Small intestine (tissue), 16 donors: ENCODE measurements at places on chromosomes 7 and 10. TPM values are rescaled to one million over a fixed set of nuclear protein-coding genes. Genes with fewer than 3 reads are reported as not detected.

DNA sequence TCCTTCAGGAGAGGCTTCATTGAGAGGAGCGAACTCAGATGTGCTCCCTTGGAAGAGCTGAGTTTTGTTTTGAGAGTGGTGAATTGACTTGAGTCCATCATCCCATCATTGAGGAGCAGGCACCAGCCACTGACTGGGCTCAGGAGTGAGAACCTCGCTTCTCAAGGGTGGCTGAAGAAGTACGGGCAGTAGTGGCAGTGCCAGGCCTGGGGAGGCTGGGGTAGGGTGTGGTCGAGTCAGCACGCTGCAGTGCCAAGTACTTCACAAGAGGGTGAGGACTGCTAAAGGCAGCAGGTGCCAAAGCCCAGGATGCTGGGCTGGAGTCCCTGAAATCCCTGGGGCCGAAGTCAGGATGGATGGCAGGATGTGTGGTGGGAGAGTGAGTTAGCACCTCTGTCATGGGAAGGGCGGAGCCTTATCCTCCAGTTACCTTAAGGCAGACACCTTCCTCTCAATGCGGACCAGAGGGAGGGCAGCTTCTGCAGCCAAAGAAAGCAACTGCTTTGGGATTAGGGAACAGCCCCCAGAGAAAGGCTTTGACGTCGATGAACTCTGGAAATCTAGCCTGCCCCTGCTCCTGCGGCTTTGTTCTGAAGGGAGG lies 210.3 kb downstream of the CAMK1D start:
- no peak for DNase-seq

DNA sequence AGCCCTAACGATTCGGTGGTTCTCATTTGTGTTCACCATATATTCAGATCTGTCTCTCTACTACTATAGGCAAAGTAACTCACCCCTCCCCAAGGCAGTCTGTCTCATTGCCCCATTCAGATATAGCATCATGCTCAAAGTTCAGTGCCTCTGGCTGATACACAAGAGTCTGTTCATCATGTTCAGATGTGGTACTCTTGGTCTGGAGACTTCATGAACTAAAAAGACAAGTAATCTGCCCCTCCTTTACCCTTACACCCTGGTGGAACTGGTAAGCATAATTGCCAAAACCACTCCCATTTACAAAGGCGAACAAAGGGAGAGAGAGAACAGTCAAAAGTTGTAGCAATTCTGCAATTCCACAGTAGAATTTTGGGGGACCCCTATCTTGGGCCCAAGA lies 29.9 kb downstream of the UMAD1 start:
- no peak for DNase-seq

TUBAL3 gene
- 44.3 TPM for polyA plus RNA-seq

DNA sequence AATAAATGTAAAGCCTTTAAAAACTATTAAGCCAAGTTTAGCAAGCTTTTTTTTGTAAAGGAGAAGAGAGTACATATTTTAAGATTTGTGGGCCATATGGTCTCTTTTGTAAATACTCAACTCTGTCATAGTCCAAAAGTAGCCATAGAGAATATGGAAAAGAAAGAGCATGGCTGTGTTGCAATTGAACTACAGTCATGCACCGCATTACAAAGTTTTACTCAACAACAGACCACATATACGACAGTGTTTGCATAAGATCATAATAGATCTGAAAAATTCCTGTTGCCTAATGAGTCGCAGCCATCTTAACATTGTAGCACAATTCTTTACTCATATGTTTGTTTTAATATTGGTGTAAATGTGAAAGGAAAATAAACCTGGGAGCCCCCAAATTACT lies 440.8 kb downstream of the HTR7 start:
- no peak for DNase-seq

- peak; percentile 9 for DNase-seq
Measured at GRCh38 chr10:22779331-22780019, 65.1 kb upstream of the PIP4K2A start.

GRCh38 chr7:53624356-53624755 lies 588.9 kb downstream of the POM121L12 start:
- no peak for DNase-seq

SPDYE6 gene
- polyA plus RNA-seq = not detected

- DNase-seq = no peak
Measured at GRCh38 chr7:2146676-2147472, 85.9 kb downstream of the MAD1L1 start.

DNA sequence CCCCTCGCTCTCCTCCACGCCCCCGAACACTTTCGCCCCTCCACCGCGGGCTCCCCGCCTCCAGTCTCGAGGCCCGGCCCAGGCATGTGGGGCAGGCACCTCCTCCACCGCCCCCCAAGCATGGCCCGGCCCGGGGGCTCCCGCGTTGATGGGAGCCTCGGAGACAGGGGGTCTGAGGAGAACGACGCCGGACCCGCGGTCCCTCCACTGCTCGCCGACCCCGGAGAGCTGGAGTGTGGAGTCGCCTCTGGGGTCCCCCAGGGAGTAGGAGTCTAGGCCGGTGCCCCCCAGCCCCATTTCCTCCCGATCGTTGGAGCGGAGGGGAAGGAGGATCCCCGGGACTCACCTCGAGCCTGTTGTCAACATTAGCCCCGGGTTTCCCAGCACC lies 206 bp downstream of the UPF2 start:
- no peak for DNase-seq

PNLIPRP2 gene
- polyA plus RNA-seq = 53.6 TPM

- no peak for DNase-seq
Measured at GRCh38 chr10:508726-509125, 180.7 kb downstream of the DIP2C start.

DNA sequence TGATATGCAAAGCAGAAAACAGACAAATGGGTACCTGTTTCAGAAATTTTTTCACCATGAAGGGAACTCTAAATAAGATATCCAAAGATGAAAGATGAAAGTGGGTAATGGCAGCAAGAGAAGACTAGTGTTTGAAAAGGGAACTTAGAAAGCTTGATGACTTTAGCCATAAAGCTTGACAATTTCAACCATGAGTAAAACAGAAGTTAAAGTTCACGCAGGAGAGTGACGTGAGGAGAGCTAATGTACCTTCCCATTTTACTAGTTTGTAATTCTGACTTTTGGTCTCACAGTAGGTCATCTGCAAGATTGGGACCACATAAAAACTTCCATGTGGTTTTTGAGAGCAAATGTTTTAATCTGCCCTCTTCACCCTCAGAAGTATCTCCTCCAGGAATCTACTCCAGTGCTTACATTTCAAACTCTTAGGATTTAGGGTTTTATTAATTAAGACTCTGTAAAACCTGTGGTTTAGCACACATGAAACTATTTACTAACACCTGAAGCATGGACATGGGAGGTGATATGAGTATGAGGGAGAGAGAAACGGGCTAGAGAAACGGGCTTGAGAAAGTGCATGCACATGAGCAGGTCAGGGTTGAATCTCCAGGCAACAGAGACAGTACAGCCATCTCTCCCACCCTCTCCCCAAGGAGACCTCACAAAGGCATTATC lies 24.4 kb upstream of the GIMAP2 start:
- DNase-seq = no peak

SDK1 gene
- not detected for polyA plus RNA-seq

GRCh38 chr10:28202941-28203352 lies 99.9 kb downstream of the MPP7 start:
- DNase-seq = no peak

GRCh38 chr7:43767311-43767710 lies 8.8 kb downstream of the BLVRA start:
- DNase-seq = no peak

DNA sequence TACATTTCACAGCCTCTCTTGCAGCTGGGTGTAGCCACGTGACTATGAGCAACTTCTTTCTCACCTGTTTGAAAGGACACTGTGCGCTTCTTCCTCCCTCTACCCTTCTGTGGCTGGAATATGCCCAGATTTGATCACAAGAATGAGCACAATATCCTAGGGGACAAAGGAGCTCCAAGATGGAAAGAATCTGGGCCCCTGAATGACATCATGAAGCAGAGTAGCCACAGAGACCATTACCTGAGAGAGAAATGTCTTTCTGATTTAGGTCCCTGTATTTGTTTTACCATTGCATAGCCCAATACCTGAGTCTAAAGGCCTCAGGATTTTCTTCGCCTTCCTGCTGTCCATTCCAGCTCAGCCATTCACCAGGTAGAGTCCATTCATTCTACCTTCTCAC lies 15.4 kb downstream of the ZNF503 start:
- DNase-seq = no peak

ANXA8L1 gene
- 0.03 TPM for polyA plus RNA-seq

- peak; percentile 43 for DNase-seq
Measured at GRCh38 chr10:59036311-59037017, 140.0 kb upstream of the PHYHIPL start.

DNA sequence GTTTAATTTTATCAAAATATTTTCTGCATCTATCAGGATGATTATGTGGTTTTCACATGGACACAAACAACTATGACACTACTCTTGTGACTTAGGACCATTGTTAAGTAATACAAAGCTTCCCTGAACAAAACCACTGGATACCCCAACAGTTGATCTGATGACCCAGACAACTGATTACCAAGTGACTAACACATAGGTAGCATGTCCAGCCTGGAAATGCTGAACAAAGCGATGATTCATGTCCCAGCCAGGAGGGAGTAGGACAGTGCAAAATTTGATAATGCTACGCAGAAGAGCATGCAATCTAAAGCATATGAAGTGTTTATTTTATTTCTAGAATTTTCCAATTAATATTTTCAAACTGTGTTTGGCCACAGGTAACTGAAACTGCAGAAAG lies 8.9 kb upstream of the PNLIP start:
- DNase-seq = no peak

GRCh38 chr7:26705567-26705966 lies 158.8 kb downstream of the SKAP2 start:
- no peak for DNase-seq

ZNF488 gene
- polyA plus RNA-seq = 40.0 TPM

HMX2 gene
- polyA plus RNA-seq = 0.12 TPM

GRCh38 chr10:97795886-97796285 lies 24.1 kb upstream of the SFRP5 start:
- no peak for DNase-seq

CTNNA3 gene
- not detected for polyA plus RNA-seq

DNA sequence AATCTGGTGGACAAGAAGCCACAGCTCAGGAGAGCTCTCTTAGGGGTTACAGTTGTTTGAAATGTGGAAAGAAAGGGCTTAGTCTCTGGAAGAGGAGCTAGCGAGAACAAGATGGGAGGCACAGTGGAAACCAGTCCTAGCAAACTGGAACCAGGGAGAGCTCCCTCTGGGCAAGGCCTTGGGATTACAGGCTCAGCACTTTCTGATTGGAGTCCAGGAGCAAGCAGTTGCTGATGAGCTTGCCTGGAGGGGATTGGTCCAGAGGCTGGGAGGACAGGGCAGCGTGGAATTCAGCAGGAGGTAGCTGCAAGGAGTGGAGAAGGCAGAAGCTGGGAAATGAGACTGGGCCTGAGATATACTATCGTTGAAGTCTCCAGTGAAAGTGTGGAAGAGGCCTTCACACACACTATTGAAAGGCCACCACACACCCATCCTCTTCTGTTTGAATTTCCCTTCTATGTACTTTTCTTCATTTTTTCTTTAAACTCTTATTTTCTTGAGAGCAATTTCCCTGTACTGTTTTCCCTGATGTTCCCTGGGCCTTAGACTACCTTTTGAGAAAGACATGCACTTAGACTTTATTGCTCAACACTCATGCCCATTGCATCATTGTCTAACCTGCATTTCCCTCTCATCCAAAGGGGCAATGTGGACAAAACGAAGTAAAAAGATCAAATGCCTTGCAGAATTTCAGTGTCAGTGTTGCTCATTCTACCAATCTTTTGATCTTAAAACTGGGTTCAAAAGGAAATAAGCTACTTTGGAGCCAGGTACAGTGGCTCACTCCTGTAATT lies 57.8 kb upstream of the LANCL2 start:
- no peak for DNase-seq

- DNase-seq = peak; percentile 68
Measured at GRCh38 chr10:105062951-105063350, 421.9 kb downstream of the SORCS3 start.

- DNase-seq = no peak
Measured at GRCh38 chr10:117260084-117260483, 19.2 kb downstream of the SLC18A2 start.

GRCh38 chr10:15483215-15484075 lies 112.4 kb upstream of the FAM171A1 start:
- no peak for DNase-seq

HILPDA gene
- 1.8 TPM for polyA plus RNA-seq

- DNase-seq = no peak
Measured at GRCh38 chr10:19707376-19707775, 108.9 kb upstream of the PLXDC2 start.

ARHGEF35 gene
- polyA plus RNA-seq = 46.1 TPM

DNA sequence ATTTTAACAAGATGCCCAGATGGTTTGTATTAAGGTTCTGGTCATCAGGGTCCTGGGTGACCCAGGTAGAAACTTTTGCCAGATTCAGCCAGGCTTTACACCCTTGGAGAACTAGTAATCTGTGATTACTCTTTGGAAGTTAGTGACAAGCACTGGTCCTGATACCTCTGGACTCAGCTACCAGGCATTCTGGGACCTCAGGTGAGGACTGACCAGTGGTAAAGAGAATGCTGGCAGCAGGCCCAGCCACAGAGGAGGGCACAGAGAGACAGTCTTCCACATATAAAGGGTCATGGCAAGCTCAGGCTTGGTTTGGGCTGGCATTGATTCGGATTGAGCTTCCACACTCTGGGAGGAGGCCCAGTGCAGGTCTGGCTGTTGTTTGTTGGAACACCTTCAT lies 112.0 kb upstream of the CHST15 start:
- DNase-seq = no peak

DNA sequence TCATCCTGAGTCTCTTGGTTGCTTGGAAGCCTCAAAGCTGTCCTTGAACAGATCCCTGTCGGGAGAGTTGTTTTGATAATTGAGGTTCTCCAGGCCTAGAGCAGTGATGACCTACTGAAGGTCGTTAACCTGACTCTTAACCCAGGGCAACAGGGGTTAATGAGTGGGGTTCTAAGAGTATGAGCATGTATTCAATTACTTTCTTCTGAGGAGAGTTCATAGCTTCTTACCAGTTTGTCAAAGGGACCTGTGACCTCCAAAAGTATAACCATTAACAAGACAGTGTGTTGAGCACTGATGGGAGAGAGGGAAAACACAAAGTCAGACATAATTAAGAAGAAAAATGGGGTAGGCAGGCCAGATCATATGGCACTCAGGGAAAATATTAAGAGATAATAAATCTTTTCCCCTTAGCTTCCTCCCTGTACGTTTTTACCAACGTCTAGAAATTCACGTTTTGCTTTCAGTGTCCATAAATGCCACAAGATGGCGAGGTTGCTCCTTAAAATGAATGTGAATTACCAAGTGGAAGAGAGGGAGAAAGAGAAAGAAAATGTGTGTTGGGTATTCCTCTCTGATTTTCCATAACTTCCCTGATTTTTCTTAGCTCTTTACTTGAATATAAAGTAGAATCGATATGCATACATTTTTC lies 97.6 kb downstream of the SUGCT start:
- DNase-seq = peak; percentile 64

HIF1AN gene
- 4.2 TPM for polyA plus RNA-seq
